ENCODE measurements at places on chromosomes 3 and 15.

- DNase-seq, result peak; percentile 66
These were observed 921 bp downstream of the LMLN start for GRCh38 chr3:197960694-197961581.

GRCh38 chr3:52025453-52025852, 29.8 kb upstream of the RPL29 start:
- DNase-seq, result no peak

DNA sequence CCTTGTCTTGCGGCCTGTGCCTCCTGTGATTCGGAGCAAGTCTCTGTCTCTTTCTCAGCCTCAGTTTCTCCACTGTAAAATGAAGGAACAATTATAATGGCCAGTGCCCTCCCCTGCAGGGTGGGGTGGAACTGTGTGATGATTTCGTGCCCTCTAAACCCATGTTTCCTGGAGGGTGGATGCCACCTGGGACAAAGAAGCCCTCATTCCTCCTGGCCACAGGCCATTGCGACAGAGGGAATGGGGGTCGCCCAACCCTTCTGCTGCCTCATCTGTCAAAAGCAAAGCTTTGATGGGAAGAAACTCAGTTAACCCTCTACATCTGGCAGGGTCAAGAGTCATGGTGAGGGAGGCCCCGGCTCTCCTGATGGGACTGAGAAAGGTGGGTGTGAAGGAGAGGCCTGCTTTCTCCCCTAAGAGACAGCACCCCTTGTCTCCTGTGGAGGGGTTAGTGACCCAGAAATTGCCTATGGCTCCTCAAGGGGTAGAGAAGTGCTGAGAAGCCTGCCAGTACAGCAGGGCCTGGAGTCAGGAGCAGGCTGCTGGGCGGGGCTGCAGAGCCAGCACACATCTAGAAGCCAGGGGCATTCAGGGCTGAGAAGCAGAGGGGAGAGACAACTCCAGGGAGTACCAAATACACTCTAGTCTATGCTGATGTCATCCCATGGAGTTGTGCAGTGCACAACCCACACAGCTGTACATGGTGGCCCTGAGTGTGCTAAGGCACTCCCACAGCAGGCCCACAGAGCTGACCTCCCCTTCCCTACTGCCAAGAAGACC, 61.0 kb downstream of the PLXNA1 start:
- DNase-seq, result no peak

DNA sequence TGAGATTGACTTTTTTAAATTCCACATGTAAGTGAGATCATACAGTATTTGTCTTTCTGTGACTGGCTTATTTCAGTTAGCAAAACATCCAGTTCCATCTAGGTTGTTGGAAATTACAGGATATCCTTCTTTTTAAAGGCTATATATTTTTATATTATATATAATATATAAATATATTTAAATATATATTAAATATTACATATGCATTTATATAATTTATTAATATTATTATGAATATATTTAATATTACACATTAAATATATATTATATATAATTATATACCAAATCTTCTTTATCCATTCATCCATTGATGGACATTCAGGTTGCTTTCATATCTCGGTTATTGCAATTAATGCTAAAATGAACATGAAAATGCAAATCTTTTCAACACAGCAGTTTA, 49.9 kb downstream of the FAM227B start:
- no peak for DNase-seq

GRCh38 chr3:53161820-53162671, 1.0 kb downstream of the PRKCD start:
- peak; percentile 21 for DNase-seq

DNA sequence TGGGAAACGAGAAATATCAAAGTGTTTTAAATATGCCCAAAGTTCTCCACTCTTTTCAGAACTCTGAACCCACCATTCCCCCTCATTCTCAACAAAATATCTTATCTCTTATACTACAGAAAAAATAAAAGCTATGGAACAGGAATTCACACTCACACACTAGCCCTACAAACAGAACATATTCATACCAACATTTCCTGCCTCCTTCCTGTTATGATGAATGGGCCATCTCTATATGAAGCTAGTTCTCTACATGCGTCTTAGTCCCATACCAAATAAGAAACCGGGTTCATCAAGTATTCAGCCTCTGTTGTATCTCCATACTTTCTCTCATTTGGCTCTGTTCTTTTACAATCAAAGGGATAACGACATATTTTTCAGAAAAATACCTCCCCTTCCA, 72.6 kb downstream of the PLSCR2 start:
- DNase-seq, result no peak

DNA sequence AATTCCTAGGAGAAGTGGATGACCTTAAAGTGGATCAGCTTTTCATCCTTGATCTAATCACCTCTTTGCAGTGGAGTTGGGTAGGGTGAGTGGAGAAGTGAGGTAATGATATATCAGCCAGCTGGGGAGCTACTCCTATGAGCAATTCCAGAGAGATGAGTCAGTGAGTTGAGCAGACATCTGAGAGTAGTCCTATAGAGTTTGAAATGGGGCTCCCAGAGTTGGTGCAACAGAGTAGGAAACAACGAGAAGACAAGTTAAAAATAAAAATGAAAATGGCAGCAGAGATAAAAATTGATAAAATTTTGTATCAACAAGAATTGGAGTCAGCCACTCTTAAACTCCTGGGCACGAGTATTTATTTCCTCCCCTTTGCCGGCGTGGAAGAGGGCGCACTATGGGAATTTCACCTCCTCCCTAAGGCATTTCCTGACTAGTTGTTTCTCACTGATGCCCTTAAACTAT, 150.8 kb upstream of the DPH6 start:
- peak; percentile 85 for DNase-seq

GRCh38 chr3:179430277-179430870, 20.9 kb downstream of the GNB4 start:
- DNase-seq, result no peak

- DNase-seq, result no peak
These were observed 2.2 kb downstream of the ICE2 start for GRCh38 chr15:60476713-60477112.

- peak; percentile 64 for DNase-seq
These were observed 6.3 kb upstream of the CDC25A start for GRCh38 chr3:48194446-48195071.
